ENCODE measurements at places on chromosomes 13 and 19.

- no peak for DNase-seq
These were observed 182.5 kb downstream of the POU4F1 start for GRCh38 chr13:78420814-78421213.

DNA sequence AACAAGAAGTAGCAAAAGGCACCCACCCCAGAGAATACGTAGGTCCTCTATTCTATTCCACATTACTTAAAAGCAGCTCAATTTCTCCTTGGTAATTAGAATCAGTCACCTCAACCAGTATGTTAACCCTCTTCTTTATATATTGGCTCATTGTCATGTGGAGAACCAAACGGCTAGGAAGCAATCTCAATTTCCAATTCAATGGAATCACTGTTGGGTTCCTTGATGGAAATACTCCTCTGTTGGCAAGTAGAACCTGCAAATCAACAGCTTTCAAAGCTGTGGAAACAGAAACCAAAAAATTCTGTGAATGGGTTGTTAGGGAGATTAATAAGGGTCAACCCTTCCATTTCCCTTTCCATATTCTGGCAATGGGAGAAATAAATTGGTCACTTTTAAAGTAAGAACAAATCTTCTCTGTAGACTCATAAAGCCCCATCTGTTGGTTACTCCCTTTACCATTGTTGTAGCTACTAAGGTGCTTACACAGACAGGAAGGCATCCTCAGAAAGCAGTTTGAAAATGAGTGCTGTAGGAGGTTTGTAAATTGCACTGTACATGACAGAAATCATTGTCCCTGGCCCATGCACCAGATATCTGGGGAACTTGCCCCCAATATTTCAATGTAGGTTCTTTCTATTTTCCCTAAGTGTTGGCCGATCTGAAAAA lies 138.6 kb upstream of the UFM1 start:
- DNase-seq: no peak

DNA sequence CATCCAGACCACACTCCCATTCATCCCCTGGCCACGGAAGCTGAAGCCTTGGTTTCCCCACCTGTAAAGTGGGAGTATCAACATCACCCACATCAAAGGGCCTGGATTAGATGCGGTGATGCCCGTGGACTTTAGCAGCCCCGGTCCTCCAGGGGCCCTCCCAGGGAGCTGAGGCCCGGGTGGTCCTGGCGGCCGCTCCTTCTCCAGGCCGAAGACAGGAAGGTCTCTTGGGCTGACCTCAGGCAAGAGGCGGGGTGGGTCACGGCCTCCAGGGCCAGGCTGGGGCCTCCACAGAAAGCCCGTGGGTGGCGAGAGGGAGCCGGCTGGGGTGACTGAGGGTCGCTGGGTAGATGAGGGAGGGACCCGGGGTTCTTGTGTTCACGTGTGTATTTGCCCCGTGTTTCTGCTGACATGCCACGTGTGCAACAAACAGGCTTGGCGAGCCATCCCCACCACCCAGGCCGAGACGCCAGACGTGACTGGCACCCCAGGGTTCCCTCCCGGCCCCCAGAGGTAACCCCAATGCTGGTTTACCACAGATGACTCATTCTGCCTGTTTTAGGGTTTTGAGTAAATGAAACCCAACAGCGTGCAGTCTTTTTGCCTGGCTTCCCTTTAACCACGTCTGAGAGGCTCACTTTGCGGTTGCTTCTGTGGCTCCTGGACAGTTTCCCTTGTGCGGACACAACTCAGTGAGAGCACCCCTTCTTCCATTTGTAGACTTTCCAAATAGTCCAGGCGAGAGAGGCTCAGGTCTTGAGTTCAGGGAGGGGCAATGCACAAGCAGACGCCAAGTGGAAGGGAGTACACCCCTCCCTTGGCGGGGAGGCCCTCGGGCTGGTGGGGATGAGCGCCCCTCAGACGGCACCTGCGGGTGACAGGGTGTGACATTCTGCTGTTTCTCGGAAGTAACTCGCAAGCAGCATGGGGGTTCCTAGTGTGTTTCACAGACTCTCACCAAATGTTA lies 42.9 kb downstream of the C13orf46 start:
- DNase-seq: peak; percentile 68

DNA sequence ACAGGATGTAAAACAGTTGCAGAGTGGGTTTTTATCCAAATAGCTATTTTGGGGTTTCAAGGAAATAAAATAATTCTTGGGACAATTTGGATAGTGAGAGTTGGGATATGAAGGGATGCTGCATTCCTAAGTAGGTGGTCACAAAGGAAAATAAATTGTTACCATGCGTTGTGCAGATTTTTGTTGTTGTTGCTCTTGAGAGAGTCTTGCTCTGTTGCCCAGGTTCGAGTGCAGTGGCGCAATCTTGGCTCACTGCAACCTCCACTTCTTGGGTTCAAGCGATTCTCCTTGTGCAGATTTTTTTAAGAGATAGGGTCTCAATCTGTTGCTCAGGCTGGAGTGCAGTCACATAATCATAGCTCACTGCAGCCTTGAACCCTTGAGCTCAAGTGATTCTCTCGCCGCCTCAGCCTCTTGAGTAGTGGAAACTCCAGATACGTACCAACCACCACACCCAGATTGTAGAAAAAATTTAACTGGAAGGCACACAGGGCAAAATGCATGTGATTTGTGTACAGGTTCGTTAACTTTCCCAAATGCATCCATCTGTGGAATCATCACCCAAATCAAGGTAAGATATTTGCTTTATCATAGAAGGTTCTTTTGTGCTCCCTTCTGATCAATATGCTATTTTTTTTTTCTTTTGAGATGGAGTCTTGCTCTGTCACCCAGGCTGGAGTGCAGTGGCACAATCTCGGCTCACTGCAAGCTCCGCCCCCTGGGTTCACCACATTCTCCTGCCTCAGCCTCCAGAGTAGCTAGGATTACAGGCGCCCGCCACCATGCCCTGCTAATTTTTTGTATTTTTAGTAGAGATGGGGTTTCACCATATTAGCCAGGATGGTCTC lies 16.0 kb downstream of the SLC1A5 start:
- DNase-seq: no peak

DNA sequence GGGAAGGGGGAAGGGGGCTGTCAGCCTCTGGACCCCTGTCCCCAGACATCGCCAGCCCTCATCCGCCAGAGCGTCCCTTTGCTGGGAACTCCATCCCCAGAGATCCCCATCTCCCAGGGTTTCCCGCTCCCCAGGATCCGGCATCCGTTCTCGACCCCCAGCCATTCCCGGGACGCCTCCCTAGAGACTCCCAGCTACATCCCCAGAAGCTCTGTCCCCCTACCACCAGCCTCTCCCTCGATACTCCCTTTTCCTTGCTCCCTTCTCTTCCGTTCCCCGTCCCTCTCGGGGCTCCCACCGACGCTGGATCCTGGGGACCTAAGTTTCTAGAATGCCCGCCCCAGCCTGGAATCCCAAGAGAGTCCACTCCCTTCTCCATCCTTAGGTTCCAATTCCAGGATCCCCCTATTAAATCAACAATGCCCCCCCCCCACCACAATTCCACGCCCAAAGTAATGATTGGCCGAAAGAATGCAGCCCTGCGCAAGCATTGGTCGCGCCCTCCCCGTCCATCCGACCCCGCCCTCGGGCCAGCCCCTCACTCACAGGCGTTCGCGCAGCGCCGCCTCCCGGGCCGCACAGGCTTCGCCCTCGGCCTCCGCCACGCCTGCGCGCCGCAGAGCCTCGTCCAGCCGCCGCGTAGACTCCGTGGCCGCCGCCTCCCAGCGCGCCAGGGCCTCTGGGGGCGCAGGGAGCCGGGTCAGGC lies 3.2 kb downstream of the CCDC194 start:
- peak; percentile 90 for DNase-seq

DNA sequence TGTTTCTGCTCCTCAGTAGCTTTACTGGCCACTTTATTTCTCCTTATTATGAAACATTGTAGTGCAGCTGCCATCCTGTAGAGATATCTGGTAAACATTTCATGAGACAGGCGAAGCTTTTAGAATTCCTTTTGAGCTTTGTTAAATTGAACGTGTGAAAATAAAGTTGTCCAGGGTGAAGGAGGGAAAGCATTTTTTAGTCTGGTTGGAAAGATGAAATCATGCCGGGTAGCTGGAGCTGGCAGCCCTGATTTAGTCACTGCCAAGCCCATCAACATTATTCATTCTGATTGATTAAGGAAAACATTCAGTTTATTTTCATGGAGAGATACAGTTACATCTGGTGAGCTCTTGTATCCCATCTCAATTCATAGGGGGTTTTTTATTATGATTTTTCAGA lies 326.2 kb upstream of the GPC6 start:
- no peak for DNase-seq

GRCh38 chr19:30551271-30551670 lies 179.1 kb downstream of the ZNF536 start:
- DNase-seq: no peak

GRCh38 chr13:45108716-45109101 lies 11.6 kb upstream of the GTF2F2 start:
- DNase-seq: no peak

DNA sequence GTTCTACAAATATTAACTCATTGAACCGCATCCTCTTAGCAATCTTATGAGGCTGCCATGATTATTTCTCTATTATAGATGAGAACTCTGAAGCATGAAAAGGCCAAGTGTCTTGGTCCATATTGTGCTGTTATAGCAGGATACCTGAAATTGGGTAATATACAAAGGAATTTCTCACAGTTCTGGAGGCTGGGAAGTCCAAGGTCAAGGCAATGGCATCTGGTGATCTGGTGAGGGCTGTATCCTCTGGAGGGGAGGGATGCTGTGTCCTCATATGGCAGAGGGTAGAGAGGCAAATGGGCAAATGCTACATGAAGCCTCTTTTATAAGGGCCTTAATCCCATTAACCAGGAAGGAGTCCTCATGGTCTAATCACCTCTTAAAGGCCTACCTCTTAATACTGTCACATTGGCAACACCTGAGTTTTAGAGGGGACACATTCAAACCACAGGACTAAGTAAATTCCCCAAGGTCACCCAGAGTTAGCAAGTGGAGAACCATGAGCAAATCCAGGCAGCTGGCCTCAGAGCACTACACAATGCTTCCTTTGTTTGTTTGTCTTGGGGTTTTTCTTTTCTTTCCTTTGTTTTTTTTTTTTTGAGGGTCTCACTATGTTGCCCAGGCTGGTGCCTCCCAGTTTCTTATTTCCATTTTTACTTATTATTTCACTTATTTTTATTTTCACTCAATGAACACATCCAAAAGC lies 55.9 kb upstream of the LATS2 start:
- no peak for DNase-seq

- DNase-seq: no peak
These were observed 156.0 kb downstream of the GGACT start for GRCh38 chr13:100432611-100433010.

DNA sequence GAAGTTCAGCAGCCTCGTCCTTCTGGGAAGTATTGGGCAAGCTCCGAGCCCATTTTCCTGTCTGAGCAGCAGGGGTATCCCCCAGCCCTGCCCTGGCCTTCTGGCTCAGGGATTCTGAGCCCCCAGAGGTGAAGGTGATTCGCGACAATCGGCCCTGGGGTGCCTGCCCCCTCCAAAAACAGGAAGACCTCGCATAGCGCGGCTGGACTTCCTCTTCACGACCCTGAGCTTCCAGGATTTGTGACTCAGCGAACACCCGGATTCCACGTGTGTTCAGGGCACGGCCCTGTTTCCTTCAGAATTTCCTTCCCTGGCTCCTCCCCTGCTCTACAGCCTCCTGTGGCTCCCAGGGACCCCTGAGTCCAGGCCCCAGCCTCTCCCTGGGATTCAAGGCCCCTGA lies at the start of gene SEMA6B:
SEMA6B (minus strand) TSS at position 116 of the 400 bp plus-strand sequence. CDS start 1,227 bp downstream, outside the sequence.
- DNase-seq: no peak

DNA sequence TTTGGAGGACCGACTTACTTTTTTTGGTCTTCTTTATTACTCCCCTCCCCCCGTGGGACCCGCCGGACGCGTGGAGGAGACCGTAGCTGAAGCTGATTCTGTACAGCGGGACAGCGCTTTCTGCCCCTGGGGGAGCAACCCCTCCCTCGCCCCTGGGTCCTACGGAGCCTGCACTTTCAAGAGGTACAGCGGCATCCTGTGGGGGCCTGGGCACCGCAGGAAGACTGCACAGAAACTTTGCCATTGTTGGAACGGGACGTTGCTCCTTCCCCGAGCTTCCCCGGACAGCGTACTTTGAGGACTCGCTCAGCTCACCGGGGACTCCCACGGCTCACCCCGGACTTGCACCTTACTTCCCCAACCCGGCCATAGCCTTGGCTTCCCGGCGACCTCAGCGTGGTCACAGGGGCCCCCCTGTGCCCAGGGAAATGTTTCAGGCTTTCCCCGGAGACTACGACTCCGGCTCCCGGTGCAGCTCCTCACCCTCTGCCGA lies 409 bp downstream of the FOSB start:
- DNase-seq: peak; percentile 42

GRCh38 chr19:31946491-31946890 lies 398.9 kb upstream of the ZNF507 start:
- DNase-seq: no peak

DNA sequence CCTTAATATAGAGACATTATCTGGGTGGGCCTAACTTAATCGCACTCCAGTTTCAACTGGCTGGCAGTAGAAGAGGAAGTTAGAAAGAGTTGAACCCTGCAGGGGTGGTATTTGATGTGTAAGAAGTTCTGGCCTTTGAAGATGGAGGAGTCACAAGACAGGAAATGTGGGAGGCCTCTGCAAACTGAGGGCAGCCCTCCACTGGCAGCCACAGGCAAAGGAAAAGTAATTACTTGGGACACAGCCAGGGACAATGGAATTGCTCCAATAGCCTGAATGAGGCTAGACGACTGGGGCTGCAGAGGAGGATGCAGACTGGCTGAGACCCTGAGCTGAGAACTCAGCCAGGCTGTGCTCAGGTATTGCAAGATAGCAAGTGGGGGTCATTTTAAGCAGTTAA lies 703.3 kb upstream of the ARGLU1 start:
- DNase-seq: no peak

GRCh38 chr19:28221736-28222135 lies 991.2 kb downstream of the UQCRFS1 start:
- no peak for DNase-seq

DNA sequence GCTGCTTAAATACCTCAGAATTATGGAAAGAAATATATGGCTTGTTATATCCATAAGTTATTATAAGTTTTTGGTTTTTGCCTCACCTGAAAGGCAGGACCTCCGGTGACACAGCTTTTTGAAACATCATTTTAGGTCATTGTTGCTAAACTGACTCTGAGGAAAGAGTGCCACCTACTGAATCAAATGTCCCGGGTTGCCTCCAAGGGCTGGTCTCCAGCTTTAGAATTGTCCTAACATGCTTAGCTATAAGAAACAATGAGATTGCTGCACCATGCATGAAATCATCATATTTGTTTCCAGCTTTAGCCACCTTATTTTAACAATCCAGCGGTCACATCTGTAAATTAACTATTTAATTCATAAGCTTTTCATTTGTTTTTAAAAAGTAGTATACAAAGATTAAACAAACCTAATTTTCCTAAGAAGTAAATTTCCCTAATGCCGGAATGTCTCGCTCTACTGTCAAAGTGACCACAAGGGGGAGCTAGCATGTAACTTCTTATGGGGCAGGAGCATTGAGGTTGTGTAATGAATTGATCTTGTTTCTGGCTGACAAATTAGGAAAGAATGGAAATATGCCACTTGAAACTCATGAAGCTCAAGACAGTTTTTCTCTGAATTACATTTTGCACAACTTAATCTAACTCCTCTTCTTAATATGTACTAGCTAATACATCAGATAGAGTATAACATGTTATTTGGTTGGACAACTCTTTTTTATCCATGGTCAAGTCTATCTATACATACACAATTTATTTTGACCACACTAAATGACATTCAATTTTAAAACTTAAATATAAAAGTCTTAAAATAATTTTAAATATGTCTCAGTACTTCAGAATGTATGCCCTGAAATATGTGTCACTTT lies 6.7 kb upstream of the PCDH17 start:
- no peak for DNase-seq

All from activated CD8-positive, alpha-beta memory T cell treated with anti-CD3 and anti-CD28 coated beads, Interleukin-2, amount 50 U/mL, for 4 hours (primary cell).